ENCODE measurements at places on chromosomes 16 and 17.

- H3K36me3 ChIP-seq = no peaks in the 10 kb centered on the region
- H3K27me3 ChIP-seq = peaks cover under 1% of the 10 kb centered on the region
- no peak overlapping the region for H3K4me3 ChIP-seq
- no peak for DNase-seq
Observed at GRCh38 chr16:54424043-54424451, 137.5 kb upstream of the IRX3 start.

- H3K4me1 ChIP-seq = peaks cover 5% of the 10 kb centered on the region
- no peak for DNase-seq
- H3K27me3 ChIP-seq = peaks cover 36% of the 10 kb centered on the region
- H3K4me3 ChIP-seq = no peak overlapping the region
- no peak overlapping the region for H3K27ac ChIP-seq
- no peaks in the 10 kb centered on the region for H3K36me3 ChIP-seq
Observed at GRCh38 chr17:40658396-40658795, 6.6 kb downstream of the KRT222 start.

DNA sequence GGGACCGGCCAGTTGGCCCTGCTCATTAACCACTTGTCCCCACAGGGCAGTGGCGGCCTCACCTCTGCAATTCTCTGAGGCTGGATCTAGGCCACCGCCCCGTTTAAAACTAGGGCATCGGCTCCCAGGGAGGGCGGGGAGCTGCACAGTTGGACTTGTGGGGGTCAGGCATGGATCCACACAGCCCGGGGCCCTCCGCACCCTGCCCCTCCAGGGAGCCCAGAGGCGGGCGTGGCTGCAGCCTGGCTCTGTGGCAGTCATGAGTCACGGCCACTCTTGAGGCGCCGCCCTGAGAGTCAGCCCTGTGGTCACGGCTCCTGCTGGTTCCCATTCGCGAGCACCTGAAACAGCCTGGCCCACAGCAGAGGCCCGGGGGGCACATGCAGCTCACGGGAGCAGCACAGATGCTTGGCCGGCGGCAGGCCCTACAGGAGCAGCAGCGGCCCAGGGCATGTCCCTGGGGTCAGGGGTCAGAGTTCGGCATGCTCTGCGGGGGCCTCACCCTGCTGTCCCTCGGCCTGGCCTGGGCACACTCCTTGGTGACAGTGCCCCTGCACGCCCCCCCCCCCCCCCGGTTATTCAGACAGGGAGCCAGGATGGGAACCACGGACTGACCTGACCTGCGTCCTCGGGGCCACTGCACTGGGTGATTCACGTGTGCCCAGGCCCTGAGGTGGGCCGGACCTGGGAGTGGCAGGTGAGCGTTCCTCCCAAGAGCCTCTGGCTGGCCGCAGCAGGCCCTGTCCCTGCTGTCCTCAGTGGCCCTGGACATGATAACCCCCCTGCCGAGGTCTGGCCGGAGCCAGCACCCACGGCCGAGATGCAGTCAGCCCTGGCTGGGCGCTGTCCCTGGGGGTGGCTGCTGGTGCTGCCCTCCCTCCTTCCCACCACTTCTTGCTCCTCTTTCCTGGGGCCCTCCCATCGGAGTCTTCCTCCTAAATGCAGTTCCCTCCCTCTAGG is 8.2 kb downstream of the CAPN15 start:
- peaks cover 2% of the 10 kb centered on the region for H3K4me1 ChIP-seq
- no peaks in the 10 kb centered on the region for H3K27me3 ChIP-seq
- peaks cover 9% of the 10 kb centered on the region for H3K36me3 ChIP-seq
- H3K27ac ChIP-seq = no peak overlapping the region
- no peak for DNase-seq

GRCh38 chr16:66677179-66677578 is 19.4 kb downstream of the CMTM4 start:
- no peak overlapping the region for H3K27ac ChIP-seq
- no peak overlapping the region for H3K4me3 ChIP-seq
- no peaks in the 10 kb centered on the region for H3K4me1 ChIP-seq
- H3K27me3 ChIP-seq = no peaks in the 10 kb centered on the region

- H3K4me1 ChIP-seq = peaks cover 10% of the 10 kb centered on the region
- no peaks in the 10 kb centered on the region for H3K36me3 ChIP-seq
- H3K27me3 ChIP-seq = peaks cover 4% of the 10 kb centered on the region
- no peak overlapping the region for H3K27ac ChIP-seq
- DNase-seq = no peak
- H3K4me3 ChIP-seq = peak overlapping the region; percentile 6
Observed at GRCh38 chr17:72566671-72567484, 446.1 kb downstream of the SOX9 start.

DNA sequence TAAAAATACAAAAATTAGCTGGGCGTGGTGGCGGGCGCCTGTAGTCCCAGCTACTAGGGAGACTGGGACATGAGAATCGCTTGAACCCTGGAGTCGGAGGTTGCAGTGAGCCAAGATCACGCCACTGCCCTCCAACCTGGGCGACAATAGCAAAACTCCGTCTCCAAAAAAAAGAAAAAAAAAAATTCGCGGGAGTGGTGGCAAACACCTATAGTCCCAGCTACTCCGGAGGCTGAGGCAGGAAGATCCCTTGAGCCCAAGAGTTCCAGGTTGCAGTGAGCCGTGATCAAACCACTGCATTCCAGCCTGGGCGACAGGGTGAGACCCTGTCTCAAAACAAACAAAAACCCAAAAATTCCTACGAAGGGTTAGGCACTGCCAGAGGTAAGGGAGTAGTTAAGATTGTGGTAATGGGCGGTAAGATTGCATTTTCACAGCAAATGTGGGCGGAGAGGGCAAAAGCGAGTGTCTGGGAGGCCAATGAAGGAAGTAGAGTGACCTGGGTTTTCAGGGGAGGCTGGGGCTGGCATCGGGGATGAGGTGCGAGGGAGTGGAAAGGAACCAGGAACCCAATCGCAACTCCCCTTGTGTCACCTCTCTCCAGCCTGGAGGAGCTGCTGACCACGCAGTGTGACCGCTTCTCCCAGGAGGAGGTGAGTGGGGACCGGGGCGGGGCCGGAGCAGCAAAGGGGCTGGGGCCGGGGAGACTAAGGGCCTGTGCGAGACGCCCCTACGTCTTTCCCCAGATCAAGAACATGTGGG is 2.6 kb downstream of the MYL11 start:
- peaks cover 37% of the 10 kb centered on the region for H3K4me1 ChIP-seq
- peak overlapping the region; percentile 100 for H3K27ac ChIP-seq
- peaks cover 19% of the 10 kb centered on the region for H3K36me3 ChIP-seq
- no peak for DNase-seq

DNA sequence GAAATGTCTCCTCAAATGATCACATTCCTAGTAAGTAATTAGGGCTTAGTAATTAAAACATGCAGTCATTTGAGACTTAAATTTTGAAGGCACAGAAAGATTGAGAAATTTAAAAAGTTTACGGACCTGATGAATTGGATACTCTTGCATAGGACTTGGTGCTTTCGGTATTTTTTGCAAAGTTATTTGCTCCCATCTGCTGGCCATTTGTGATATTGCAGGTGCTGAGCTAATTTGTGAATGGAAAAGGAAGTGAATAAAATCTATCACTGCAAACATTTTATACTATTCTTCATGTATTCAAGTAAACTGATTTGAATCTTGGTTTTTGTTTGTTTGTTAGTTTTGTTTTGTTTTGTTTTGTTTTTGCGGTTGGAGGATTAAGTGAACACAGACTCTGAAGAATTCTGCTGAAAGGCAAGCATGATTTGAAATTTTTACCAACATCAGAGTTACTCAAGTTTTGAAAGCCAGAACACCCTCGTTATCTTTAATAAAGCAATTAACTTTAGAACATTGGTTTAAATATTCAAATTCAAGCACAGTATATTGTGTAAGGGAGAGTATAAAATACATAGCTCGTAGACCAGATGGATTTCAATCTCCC is 689.5 kb upstream of the RBFOX1 start:
- DNase-seq = peak; percentile 85
- H3K4me3 ChIP-seq = no peak overlapping the region
- H3K4me1 ChIP-seq = peaks cover 4% of the 10 kb centered on the region
- H3K27ac ChIP-seq = no peak overlapping the region
- peaks cover 6% of the 10 kb centered on the region for H3K27me3 ChIP-seq

DNA sequence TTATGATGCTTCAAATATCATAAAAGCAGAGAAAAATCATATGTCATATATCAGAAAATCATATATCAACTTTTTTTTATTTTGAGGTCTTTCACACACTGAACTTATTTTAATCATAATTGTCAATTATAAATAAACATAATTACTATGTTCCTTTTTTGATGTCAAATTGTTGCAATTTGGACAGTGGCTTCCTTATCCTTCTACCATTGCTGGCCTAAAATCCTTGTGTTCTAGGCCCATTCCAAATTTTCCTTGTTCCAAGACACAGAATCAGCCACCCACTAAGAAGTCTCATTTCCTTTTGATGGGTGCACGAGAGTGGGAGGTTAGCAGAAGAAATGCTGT is 28.9 kb downstream of the G6PC1 start:
- H3K4me1 ChIP-seq = peaks cover 10% of the 10 kb centered on the region

- no peaks in the 10 kb centered on the region for H3K36me3 ChIP-seq
- no peak for DNase-seq
- peaks cover 8% of the 10 kb centered on the region for H3K4me1 ChIP-seq
- H3K27me3 ChIP-seq = peaks cover 2% of the 10 kb centered on the region
- H3K4me3 ChIP-seq = no peak overlapping the region
Observed at GRCh38 chr16:81821436-81822128, 42.5 kb downstream of the PLCG2 start.

GRCh38 chr16:17252064-17252463 is 218.7 kb downstream of the XYLT1 start:
- no peak overlapping the region for H3K4me3 ChIP-seq
- H3K4me1 ChIP-seq = peaks cover 15% of the 10 kb centered on the region
- no peak for DNase-seq
- H3K36me3 ChIP-seq = peaks cover 22% of the 10 kb centered on the region
- no peaks in the 10 kb centered on the region for H3K27me3 ChIP-seq
- H3K27ac ChIP-seq = no peak overlapping the region

GRCh38 chr16:20241321-20241720 is 86.0 kb downstream of the GP2 start:
- H3K4me1 ChIP-seq = peaks cover 3% of the 10 kb centered on the region
- no peak overlapping the region for H3K4me3 ChIP-seq
- no peak for DNase-seq
- peaks cover 3% of the 10 kb centered on the region for H3K27me3 ChIP-seq

DNA sequence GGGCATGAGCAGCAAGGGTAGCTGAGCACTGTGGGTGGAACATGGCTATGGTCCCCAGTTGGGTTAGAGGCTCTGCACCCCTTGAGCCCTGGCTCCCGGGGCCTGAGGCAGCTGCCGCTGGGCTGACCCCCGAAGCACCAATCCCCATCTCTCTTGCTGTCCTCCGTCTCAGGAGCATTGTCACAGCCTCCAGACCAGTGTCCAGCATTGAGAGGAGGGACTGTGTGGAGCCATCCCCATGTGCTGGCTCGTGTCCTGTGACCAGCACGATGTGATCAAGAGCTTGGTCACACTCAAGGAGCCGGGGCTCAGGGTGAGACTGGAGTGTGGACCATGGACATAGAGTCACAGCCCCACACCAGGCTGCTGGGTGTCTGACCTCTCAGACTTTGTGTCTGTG is 2.9 kb downstream of the SMTNL2 start:
- DNase-seq = no peak
- no peaks in the 10 kb centered on the region for H3K36me3 ChIP-seq
- no peak overlapping the region for H3K27ac ChIP-seq
- peaks cover 42% of the 10 kb centered on the region for H3K27me3 ChIP-seq

GRCh38 chr17:15966879-15967248 is 21.9 kb downstream of the ADORA2B start:
- peaks cover 7% of the 10 kb centered on the region for H3K4me1 ChIP-seq
- H3K27ac ChIP-seq = no peak overlapping the region
- no peak overlapping the region for H3K4me3 ChIP-seq
- no peaks in the 10 kb centered on the region for H3K36me3 ChIP-seq
- peaks cover 46% of the 10 kb centered on the region for H3K27me3 ChIP-seq
- DNase-seq = no peak

GRCh38 chr17:81390029-81390872 is 5.0 kb upstream of the BAHCC1 start:
- H3K27ac ChIP-seq = no peak overlapping the region
- peaks cover 13% of the 10 kb centered on the region for H3K4me1 ChIP-seq
- H3K27me3 ChIP-seq = peaks cover 61% of the 10 kb centered on the region
- DNase-seq = no peak
- no peak overlapping the region for H3K4me3 ChIP-seq

DNA sequence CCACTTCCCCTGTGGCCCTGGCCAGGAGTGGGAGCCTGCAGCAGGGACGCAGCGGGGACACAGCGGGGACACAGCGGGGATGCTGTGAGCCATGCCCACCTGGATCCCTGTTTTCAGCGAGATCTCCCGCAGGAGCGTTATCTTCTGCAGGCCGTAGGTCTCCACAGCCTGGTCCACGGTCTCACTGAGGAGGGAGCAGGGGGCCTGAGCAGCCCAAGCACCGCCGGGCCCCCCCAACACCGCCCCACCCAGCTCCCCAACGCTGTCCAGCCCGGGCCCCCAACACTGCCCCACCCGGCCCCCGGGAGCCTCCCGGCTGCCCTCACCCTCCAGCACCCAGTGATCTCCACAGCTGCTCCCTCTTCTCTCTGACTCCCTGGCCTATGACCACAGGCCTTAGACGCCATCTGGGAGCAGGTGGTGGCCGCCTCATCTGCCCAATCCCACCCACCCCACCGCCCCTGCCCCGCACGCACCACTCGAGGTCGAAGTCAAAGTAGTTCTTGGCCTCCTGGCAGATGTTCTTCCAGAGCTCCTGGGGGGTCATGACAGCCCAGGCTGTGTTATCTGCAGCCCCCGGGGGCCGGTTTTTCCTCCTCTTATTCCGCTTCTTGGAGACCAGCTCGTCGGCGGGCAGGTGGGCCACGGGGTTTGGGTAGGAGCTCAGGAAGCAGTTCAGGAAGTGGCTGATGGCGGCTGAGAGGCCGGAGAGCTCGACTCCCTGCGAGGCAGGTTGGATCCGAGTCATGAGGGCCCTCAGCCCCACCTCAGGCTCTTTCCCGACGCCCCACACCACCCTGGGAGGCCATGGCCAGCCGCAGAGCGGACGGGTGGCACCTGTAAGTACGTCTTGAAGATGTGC is 17.0 kb downstream of the CLUH start:
- H3K27me3 ChIP-seq = no peaks in the 10 kb centered on the region
- DNase-seq = no peak
- H3K4me3 ChIP-seq = no peak overlapping the region
- H3K4me1 ChIP-seq = no peaks in the 10 kb centered on the region
- H3K27ac ChIP-seq = no peak overlapping the region
- H3K36me3 ChIP-seq = peaks cover 20% of the 10 kb centered on the region

DNA sequence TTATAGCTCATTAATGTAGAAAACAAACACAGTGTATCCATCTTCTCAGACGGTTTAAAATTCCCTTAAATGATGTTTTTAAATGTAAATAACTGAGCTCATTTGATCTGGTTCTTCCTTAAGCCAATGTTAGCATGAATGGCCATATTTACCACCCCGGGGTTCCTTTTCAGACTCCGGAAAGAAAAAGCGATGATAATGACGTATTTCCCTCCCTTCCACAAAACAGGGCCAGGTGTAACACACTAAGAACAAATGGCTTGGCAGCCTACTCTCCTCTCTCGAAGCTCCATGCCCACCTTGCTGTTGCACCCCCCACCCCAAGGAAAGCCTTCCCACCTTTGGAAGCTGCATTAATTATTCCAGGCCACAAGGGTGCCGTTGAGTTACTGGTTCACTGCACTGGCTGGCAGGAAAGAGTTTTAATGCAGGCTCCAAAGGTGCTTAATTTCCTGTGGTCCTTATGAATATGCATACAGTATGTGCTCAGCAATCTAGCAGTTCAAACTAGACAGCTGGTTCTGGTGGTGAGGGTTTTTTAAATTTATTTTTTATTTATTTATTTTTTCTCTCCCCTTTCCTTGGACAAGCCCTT is 378.9 kb downstream of the WWOX start:
- no peaks in the 10 kb centered on the region for H3K4me1 ChIP-seq
- DNase-seq = no peak
- no peak overlapping the region for H3K4me3 ChIP-seq
- no peak overlapping the region for H3K27ac ChIP-seq
- H3K36me3 ChIP-seq = no peaks in the 10 kb centered on the region

Measured in activated CD4-positive, alpha-beta T cell treated with anti-CD3 and anti-CD28 coated beads, Interleukin-2, amount 10 ng/mL, durations not matched to agents 24 days and 14 days (primary cell).